ENCODE measurements at places on chromosomes 7 and 10. TPM values are rescaled to one million over a fixed set of nuclear protein-coding genes. Genes with fewer than 3 reads are reported as not detected.

The MBL2 gene
- total RNA-seq, result 222 TPM

The VWA2 gene
- 0.25 TPM for total RNA-seq

The HOXA1 gene
- total RNA-seq, result 0.28 TPM

The CXCL12 gene
- total RNA-seq, result 32.4 TPM

The ZC3HAV1L gene
- 16.2 TPM for total RNA-seq

The GIMAP8 gene
- total RNA-seq, result 9.4 TPM

The OLAH gene
- total RNA-seq, result not detected

The ELFN1 gene
- total RNA-seq, result 3.4 TPM

The FKBP6 gene
- not detected for total RNA-seq

The CRTAC1 gene
- 0.14 TPM for total RNA-seq

The SLF2 gene
- total RNA-seq, result 18.8 TPM

The CPEB3 gene
- 8.4 TPM for total RNA-seq

The NEUROD6 gene
- total RNA-seq, result not detected

The TAF5 gene
- 5.6 TPM for total RNA-seq

The SPDYE16 gene
- total RNA-seq, result 0.17 TPM

The ST8SIA6 gene
- 1.5 TPM for total RNA-seq
